HepG2 (cell line): ENCODE measurements at places on chromosomes 3 and 15.

GRCh38 chr15:33985751-33986150 is 17.5 kb downstream of the CHRM5 start:
- no peak for DNase-seq
- H3K4me3 ChIP-seq: no peak overlapping the region
- H3K27ac ChIP-seq: no peak overlapping the region
- H3K27me3 ChIP-seq: no peaks in the 10 kb centered on the region
- H3K36me3 ChIP-seq: no peaks in the 10 kb centered on the region

DNA sequence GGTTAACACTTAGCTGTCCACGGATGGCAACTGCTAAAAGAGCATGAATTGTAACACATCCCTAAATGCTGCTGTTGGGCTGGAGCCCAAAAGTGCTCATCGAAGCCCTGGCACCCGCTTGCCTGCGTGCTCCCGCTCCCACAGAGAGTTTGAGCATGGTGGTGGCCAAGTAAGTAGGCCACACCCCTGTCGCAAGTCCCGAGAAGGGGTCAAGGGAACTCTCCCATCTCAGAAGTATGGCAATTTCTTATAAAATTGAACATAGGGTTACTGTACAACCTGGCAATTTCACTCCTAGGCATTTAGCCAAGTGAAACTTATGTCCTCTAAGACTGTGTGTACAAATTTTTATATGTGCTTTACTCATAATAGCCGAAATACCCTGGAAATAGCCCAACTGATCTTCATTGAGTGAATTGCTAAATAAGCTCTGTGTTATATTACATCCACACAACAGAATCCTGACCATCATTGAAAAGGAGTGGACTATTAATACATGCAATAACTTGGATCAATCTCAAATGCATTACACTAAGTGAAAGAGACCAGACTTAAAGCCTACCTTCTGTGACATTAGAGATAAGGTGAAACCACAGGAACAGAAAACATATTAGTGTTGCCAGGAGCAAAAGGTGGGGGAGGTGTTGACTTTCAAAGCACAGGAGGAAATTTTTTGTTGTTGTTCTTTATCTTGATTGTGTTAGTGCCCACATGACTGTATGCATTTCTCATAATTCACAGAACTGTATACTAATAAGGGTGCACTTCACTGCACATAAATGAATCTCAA is 1.5 kb upstream of the GCSAM start:
- H3K27ac ChIP-seq: no peak overlapping the region
- no peak for DNase-seq
- H3K4me3 ChIP-seq: no peak overlapping the region

DNA sequence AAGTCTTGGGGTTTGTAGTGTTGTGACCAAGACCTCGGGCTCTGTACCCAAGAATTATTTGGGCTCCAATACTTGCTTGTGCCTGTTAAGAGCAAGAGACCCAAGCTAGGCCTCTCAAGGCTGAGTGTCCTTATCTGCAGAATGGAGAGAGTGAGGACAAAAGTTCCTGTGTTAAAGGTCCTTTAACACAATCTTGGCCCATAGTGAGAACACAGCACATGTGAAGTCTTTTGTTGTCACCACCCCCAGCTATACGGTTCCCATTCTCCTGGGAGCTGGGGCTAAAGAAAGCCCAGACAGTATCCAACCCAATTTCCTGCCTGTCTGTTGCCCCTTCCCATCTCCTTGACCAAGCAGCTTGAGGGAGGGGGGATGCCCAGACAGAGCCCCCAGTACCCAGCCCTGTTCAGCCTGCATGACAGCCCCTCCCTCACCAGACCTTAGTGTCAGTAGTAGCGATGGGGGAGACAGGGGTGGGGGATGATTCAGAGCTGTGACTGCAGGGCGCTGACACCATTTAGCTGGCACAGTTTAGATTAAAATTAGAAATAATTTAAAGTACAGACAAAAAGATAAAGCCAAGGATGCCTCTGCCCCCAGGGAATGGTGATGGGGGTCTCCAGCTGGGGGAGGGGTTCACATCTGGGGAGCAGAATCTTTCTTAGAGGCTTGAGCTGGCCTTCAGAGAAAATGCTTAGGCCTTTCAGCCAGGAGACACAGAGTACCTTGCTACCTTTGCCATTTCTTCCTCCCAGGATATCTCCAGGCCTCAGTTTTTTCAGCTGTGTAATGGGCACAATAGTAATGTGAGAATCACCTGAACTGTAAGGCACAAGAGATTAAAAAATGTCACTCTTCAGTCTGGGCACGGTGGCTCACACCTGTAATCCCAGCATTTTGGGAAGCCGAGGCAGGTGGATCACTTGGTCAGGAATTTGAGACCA is 2.7 kb downstream of the PRKCD start:
- no peak for DNase-seq
- H3K4me3 ChIP-seq: peak overlapping the region; percentile 87; the same call in 1 of the 2 replicates
- H3K4me1 ChIP-seq: peaks cover 66% of the 10 kb centered on the region

DNA sequence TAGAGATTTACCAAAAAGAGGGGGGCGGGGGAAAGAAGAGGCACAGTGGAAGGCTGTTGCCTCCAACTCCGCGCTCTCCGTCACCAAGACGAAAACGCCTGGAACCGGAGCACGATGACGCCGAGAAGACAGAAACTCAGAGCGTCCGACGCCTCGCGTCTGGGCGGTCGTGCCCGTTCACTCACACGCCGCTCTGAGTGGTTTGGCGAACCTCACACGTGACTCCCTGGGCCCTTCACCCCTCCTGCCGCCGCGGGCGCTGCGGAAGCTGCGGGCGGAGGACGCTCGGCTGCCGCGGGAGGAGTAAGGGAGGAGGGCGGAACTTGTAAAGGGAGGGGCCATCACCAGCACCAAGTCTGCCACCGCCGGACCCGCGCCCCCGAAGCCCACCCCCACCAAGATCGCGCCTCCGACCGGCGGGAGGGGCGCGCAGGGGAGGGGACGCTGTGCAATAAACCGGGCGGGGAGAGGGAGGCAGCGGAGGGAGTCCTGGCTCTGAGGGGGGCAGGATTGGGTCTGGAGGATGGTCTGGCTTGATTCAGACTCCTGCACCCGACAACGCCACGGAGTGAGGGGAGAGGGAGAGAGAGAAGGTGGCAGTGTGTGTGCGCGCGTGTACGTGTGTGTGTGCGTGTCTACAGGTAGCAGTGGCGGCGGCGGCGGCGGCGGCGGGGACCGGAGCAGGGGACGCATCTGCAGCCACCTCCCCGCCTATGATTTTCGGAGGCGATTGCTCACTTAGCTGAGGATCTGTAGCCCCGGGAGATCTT is 1.9 kb upstream of the NLGN1 start:
- H3K36me3 ChIP-seq: no peaks in the 10 kb centered on the region
- no peak overlapping the region for H3K27ac ChIP-seq

DNA sequence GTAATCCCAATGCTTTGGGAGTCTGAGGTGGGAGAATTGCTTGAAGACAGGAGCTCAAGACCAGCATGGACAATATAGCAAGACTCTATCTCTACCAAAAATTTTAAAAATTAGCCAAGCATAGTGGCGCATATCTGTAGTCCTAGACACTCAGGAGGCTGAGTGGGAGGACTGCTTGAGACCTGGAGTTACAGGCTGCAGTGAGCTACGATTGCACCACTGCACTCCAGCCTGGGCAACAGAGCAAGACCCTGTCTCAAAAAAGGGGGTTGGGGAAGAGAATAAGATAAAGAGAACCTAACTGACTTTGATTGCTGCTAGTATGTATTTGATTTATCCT is 755 bp downstream of the CD200R1 start:
- DNase-seq: no peak
- no peak overlapping the region for H3K27ac ChIP-seq
- H3K4me1 ChIP-seq: no peaks in the 10 kb centered on the region
- H3K4me3 ChIP-seq: no peak overlapping the region
- H3K27me3 ChIP-seq: no peaks in the 10 kb centered on the region
- H3K36me3 ChIP-seq: no peaks in the 10 kb centered on the region

DNA sequence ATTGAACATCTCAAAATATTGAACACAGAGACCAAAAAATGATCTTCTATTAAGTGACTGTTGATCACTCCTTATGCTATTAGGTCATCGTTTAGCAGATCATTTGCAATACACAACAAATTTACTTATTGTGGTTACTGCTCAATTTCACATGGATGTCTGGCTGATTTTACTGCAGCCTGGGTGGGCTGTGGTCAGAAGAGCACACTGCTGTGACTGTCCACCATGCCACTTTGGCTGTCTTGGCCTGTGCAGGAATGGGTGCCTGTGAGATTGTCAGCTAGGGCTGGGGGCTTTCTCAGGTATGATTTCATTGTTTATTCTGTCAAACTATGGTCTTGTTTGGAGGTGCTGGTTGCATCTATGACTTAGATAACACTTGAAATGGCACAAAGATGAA is 80.1 kb upstream of the LRTM1 start:
- H3K4me1 ChIP-seq: no peaks in the 10 kb centered on the region
- H3K27me3 ChIP-seq: no peaks in the 10 kb centered on the region; the same call in 1 of the 2 replicates

DNA sequence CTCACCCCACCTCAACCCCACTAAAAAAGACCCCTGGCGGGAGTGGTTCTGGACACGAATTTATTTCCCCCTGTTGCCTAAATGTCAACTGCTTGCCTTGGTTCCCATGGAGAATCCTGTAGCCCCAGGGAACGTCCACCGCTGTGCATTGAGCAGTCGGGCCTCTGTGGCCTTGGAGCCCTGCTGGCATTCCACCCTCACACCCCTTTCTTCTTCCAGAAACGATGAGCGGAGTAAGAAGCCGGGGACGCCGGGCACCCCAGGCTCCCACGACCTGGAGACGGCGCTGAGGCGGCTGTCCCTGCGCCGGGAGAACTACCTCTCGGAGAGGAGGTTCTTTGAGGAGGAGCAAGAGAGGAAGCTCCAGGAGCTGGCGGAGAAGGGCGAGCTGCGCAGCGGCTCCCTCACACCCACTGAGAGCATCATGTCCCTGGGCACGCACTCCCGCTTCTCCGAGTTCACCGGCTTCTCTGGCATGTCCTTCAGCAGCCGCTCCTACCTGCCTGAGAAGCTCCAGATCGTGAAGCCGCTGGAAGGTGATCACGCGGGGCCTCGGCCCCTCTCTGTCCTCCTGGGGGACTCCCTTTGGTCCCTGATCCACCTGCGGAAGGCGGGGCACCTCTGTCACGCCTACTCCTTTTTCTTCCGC is 63.6 kb downstream of the CCK start:
- H3K4me3 ChIP-seq: no peak overlapping the region
- H3K36me3 ChIP-seq: peaks cover 29% of the 10 kb centered on the region
- H3K4me1 ChIP-seq: no peaks in the 10 kb centered on the region
- no peak for DNase-seq
- H3K27ac ChIP-seq: no peak overlapping the region

- H3K4me1 ChIP-seq: peaks cover 83% of the 10 kb centered on the region
- no peaks in the 10 kb centered on the region for H3K36me3 ChIP-seq
- H3K27me3 ChIP-seq: no peaks in the 10 kb centered on the region
- H3K27ac ChIP-seq: peak overlapping the region; percentile 76
- H3K4me3 ChIP-seq: peak overlapping the region; percentile 9; the same call in 1 of the 2 replicates
Observed at GRCh38 chr3:42823351-42823750, 14.1 kb downstream of the ACKR2 start.

- DNase-seq: no peak
- peaks cover 21% of the 10 kb centered on the region for H3K4me1 ChIP-seq
- H3K27me3 ChIP-seq: no peaks in the 10 kb centered on the region
Observed at GRCh38 chr15:83057696-83058376, 9.2 kb downstream of the BTBD1 start.

DNA sequence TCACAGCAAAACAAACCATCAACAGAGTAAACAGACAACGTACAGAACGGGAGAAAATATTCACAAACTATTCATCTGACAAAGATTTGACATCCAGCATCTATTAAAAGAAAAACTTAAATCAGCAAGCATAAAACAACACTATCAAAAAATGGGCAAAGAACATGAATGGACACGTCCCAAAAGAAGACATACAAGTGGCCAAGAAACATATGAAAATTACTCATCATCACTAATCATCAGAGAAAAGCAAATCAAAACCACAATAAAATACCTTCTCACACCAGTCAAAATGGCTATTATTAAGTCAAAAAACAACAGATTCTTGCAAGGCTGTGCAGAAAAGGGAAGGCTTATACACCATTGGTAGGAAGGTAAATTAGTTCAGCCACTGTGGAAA is 13.7 kb upstream of the SERPINI2 start:
- no peaks in the 10 kb centered on the region for H3K27me3 ChIP-seq
- H3K27ac ChIP-seq: no peak overlapping the region
- DNase-seq: no peak
- no peak overlapping the region for H3K4me3 ChIP-seq

- H3K36me3 ChIP-seq: no peaks in the 10 kb centered on the region
- H3K27me3 ChIP-seq: 0 out of 2 replicates have a peak, but pooled peaks cover 1% of the 10 kb centered on the region
- H3K4me1 ChIP-seq: peaks cover 47% of the 10 kb centered on the region
- H3K4me3 ChIP-seq: no peak overlapping the region
Observed at GRCh38 chr15:75112848-75113492, 88.7 kb upstream of the C15orf39 start.

GRCh38 chr15:32709295-32710033 is 8.3 kb upstream of the GREM1 start:
- H3K4me1 ChIP-seq: peaks cover 38% of the 10 kb centered on the region
- DNase-seq: peak; percentile 76
- no peaks in the 10 kb centered on the region for H3K27me3 ChIP-seq
- no peak overlapping the region for H3K4me3 ChIP-seq
- no peak overlapping the region for H3K27ac ChIP-seq
- no peaks in the 10 kb centered on the region for H3K36me3 ChIP-seq

DNA sequence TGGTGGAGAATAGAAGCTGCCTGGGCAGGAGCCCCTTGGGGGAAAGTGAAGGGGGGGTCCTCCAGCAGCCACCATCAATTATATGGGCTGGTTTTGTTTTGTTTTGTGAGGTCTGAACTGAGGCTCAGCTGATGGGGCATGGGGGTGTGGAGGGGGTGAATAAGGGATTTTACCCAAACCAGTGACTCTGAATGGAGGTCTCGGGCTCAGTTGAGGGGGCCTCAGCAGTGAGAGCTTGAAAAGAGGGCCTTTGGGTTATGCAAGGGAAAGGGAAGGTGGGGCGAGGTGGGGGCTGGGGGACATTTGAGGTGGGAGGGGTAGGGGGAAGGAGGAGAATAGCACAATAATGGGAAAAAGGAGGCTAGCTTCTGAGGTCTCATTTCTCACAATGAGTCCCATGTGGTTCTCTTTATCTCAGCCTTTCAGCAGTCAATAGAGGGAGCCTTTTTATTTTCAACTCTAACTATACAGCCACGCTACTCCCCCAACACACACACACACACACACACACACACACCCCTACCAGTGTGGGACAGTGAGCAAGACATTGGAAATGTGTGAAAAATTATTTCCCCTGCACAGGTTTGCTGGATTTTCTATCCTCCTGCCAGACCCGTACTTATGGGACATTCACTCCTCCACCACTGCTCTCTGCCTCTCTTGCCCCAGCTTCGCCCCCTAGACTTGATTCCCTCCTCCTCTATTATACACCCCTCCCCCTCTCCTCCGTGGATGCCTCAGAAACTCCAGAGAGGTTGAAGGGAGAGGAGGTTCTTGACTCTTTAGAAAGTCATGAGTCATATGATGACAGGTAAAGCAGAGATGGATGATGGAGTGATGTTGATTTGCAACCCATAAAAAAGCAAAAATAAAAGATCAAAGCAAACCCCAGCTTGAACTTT is 96.0 kb downstream of the GTPBP8 start:
- no peak overlapping the region for H3K27ac ChIP-seq
- no peak overlapping the region for H3K4me3 ChIP-seq
- peaks cover 17% of the 10 kb centered on the region for H3K4me1 ChIP-seq
- peak; percentile 48 for DNase-seq
